GM13977 (cell line): ENCODE measurements at places on chromosomes 5 and 9.

DNA sequence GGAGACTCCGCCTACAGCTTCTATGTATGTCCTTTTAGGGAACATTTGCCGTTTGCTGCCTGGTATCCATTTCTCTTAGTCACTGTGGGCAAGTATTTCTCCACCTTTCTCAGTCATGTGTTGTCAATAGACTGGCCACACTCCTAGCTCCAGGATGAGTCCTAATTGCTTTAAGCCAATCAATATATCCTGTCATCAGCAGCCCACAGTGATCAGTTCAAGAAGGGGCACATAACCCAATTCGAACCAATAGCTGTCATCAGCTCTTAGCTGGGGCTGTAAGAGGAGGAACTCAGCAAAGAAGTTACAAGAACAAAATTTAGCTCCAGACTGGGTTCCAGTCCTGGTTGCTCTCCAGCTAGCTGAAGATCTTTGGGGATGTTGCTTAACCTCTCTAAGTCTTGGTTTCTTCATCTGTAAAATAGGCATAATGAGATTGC lies 70.7 kb upstream of the MAN2A1 start:
- no peak for DNase-seq

- no peak for DNase-seq
Measured at GRCh38 chr5:73153513-73153912, 19.5 kb upstream of the TMEM174 start.

- no peak for DNase-seq
Measured at GRCh38 chr5:135246923-135247795, 151.9 kb downstream of the MACROH2A1 start.

DNA sequence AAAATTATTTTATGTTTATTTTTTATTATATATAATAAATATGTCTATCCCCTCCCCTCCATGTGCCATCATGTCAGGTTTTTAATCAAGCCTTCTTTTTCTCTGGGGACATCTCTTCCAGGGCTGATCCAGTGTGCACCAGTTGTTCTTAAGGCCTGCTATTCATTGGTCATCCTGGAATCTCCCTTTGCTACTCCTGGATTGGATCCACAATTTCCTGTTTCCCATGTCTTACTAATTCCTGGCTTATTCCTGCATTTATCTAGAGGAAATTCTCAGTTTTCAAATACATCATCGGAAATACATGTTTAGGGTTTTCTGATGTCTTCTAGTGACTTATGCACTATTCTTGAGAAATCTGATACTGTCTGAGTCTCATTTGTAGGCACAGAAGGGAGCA lies 56.8 kb downstream of the ANGPTL2 start:
- DNase-seq = no peak

DNA sequence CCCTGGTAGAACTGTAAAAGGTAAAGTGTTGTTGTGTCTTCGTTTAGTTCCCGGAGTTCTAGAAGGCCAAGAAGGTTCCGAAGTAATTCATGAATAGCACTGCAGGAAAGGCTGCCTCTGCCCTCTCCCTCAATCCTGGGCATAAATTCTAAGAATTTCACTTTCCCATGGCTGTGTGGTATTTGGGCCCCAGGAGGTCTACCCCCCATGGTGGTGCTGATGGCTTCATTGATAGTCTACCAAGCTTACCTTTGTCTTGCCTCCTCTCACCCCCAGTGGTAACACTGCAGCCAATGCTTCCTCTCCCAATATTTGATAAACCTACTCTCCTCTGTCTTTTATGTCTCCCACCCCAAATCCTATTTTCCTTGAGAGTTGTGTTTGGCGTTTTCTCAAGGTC lies 39.5 kb downstream of the ADAMTS16 start:
- DNase-seq = no peak

DNA sequence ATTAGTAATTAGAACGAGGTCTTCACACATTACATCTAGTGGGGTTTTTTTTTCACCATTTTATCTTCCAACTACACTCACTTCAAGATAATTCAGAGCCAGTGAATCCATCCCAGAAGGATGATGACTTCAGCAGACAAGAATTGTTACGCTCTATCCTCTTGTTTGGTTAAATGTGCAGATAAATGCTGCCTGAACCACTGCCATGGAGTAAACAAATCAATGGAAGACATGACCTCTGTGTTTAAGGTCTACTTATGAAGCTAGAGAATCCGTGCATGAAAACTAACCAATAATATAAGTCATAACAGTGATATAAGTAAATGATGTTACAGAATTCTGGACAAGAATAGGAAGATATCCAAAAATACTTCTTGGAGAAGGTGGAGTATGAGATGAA lies 602.6 kb downstream of the TLR4 start:
- DNase-seq = no peak

GRCh38 chr5:79193643-79194042 lies 42.3 kb upstream of the JMY start:
- no peak for DNase-seq

DNA sequence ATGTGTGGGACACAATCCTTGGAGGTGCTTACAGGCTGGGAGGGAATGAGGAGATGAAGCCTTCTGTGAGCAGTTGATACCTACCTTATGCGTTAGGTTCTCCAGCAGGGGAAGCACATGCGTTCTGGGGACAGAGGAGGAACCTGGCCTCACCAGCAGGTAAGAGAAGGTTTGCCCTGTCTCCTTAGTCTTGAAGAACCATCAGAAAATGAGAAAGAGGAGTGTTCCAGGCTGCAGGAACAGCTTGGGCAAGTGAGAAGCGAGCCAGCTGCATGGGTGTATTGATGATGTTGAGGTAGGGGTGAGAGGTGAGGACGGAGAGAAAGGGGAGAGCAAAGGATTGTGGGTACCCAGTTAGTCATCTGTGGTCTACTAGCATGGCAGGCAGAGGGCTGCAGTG lies 156.9 kb upstream of the MVB12B start:
- no peak for DNase-seq

DNA sequence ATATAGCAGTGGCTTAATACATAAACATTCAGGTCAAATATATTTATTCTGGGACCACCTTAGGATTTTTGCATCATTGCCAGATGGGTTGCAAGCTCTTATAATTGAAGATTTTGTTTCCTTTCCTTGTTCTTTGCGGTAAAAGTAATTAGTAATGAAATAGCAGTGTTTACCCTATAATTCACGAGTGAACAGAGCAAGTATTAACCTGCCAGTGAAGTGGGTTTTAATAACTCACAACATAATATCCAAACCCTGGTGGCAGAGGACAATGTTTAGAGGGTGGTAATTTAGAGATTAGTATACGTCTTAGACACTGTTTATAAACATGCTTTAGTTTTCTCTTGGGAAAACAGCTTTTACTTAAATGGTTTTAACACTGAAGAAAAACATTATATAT lies 11.8 kb downstream of the ARL14EPL start:
- DNase-seq = no peak

DNA sequence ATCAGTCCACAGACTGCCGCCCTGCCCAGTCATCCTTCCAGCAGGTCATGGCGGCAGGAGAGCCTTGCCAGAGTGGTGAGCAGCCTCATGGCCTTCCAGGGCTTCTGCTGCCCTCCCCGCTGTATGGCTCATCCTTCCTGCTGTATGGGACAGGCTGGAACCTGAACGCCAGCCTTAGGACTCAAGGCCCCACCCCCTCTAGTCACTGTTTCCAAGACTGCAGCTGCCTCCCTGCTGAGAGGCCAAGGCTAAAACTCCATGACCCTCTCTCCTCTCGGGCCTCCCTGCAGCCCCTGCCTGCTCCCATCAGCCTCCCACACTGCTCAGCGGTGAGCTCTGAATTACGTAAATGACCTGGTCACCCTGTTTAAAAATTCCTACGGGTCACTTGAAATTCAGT lies 227.5 kb downstream of the AGTPBP1 start:
- no peak for DNase-seq

- no peak for DNase-seq
Measured at GRCh38 chr5:31854181-31855133, 215.5 kb downstream of the PDZD2 start.

DNA sequence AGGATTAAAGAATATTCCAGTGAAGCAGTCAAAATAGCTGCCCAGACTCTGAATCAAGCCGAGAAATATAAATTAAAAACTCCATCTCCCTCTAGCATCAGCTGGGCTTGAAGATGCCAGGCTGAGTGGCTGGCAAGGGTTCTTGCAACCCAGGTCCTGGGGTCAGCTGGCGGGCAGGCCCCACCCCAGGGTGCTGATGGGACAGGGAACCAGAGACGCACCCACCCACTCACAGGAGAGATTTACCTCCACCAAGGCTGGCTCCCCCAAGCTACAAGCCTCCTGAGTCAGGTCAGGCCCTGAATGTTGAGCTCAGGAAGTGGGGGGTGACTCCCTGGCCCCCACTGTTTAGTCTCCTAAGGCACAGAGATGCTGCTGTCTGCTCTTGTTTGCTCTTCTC lies 83.9 kb upstream of the HSPA9 start:
- no peak for DNase-seq

GRCh38 chr5:72468024-72468423 lies 39.2 kb downstream of the ZNF366 start:
- no peak for DNase-seq

- no peak for DNase-seq
Measured at GRCh38 chr9:75889977-75890471, 449 bp upstream of the PCSK5 start.

DNA sequence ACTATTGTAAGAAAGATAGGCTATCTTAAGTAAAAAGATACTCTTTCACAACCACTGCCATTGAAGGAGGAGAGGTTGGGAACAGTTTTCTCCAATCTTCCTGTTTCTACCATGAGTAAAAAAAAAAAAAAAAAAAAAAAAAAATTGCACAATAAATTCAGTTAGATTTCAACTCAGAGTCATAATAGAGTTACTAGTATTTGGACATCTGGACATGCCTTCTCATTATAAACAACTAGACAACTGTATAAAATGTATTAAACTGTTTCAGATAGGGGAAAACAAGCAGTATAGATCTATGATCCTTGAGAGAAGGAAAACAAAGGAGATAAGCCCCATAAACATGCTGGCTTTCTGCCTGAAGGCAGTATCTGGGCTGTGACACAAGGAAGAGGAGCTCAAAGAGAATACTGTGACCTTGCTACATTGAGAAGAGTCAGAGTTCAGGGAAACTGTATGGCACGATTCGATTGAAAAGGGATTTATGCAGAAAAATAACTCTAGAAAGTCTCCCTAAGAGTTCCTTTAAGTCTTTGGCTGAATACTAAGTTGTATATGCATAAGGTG lies 249.2 kb upstream of the POU5F2 start:
- DNase-seq = no peak

- no peak for DNase-seq
Measured at GRCh38 chr9:109417585-109418544, 80.2 kb downstream of the PTPN3 start.

DNA sequence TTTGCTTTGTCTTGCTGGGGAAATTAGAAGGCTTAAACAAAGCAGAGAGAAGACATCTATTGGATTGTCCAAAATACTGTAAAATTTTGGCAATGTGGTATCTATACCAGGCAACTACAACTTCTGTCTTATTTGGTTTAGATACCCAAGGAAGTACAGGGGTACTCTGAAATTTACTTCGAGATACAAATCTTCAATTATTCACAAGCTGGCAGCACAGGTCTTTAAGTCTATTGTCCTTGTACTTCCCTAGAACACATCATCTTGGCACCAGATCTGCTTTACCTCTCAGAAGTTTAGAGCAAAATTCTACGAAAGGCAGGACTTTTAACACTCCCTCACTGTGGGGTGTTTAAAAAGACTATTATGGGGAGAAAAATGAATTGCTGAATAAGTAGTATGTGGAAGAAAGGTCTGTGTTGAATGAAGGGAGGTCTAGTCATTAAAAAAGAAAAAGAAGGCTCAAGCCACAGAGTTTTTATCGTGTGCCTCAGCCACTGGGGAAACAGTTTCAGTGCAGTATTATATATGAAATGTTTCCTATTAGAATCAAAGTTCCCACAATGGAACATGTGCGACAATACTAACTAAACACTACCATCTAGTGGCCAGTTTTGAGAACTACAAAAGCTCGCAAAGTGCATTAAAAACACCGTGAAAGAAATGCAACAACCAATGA lies 93.7 kb downstream of the PDE4D start:
- DNase-seq = no peak

GRCh38 chr5:133868946-133869518 lies 99.4 kb downstream of the C5orf15 start:
- DNase-seq = peak; percentile 74

DNA sequence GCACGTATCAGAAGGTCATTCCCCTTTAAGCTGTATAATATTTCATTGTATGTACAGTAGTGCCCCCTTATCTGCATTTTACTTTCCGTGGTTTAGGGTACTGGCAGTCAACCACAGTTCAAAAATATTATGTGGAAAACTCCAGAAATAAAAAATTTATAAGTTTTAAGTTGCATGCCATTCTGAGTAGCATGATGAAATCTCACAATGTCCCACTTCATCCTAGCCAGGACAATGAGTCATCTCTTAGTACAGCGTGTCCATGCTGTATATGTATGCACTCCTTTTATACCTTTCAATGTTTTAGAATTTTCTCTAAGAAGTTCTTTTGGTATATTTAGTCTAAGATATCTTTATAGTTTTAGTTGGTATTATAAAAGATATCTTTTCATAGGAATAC lies 115.0 kb upstream of the HAND1 start:
- no peak for DNase-seq

DNA sequence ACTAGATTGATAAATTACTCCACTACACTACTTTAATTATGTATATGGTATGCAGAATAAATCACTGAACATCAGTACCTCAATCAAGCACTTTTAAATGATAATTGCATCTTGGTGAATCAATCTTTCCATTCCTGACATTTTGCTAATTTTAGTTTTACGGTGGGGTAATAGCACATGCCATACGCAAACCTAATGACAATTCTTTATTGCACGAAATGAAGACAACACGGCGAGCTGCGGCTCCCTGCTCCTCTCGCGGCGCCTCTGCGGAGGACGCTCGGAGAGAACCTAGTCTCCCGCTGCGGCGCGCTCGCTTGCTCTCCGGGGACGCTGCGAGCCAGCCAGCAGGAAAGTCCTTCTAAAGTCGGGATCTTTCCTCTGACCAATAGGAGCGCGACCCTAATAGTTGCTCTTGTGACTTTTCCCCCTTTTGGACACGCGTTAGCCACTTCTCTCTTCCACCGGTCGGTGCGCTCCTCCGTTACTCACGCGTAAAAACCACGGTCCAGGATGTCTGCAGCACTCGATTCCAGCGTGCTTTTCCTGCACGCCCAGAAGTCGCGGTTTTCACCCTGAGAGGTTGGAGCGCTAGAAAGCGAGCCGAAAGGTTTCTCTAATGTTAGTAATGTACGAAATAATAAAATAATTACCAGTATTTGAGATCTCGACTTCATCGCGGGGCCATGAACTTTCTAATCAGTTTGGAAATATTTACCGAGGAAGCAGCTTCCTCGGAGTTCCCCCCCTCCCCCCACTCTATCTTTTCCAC lies 1.0 kb upstream of the MEF2C start:
- DNase-seq = no peak

DNA sequence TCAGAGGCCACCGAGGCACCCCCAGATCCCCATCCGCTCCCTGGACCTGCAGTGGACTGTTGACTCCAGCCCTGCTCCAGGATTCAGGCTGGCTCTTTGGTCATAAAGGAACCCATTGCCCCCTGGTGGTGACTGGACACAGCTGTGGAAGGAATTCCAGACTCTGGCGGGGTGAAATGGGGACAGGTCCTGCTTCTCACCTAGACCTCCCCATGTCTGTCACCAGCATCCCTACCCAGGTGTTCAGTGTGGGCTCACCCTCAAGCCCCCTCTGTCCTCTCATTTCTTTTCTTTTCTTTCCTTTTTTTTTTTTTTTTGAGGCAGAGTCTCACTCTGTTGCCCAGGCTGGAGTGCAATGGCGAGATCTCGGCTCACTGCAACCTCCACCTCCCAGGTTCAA lies 25.5 kb upstream of the STXBP1 start:
- peak; percentile 65 for DNase-seq

GRCh38 chr5:88727705-88728313 lies 155.2 kb downstream of the MEF2C start:
- no peak for DNase-seq
